ENCODE measurements at places on chromosomes 4 and X.

DNA sequence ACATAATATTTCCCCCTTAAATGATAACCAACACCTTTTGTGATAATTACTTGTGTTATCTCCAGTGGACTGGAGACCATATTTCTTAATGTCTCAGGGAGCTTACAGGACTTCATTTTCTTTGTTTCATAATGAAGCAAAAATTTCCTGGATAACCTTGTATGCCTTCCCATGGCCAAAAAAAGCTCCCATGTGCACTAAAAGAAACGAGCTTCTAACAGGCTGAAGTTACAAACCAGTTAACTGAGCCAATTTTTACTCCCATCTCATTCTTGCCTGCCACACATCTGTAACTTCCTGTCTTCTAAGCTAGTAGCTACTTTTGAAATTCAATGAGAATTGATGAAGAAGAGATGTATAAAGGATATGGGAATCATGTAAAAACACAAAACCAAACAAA is 32.8 kb downstream of the GATB start:
- DNase-seq, result no peak

GRCh38 chrX:103941201-103941975 is 21.0 kb upstream of the TMSB15B start:
- no peak for DNase-seq

DNA sequence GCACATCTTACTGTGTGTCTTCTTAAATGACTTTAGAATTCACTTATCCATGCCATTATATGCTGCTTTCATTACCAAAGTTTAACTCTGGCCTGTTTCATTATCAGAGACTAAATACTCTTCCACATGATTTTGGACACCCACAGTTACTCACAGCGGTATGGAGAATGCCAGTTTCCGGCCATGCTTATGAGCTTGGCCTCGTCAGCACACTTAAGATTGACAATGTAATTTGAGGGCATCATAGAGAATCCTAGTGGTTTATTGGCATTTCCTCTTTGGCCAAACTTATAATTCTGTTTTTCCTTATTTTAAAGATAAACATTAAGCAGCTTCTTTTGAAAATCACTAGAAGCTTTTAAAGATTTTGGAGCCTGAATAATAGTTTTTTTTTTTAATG is 104.5 kb downstream of the IRF2 start:
- no peak for DNase-seq

DNA sequence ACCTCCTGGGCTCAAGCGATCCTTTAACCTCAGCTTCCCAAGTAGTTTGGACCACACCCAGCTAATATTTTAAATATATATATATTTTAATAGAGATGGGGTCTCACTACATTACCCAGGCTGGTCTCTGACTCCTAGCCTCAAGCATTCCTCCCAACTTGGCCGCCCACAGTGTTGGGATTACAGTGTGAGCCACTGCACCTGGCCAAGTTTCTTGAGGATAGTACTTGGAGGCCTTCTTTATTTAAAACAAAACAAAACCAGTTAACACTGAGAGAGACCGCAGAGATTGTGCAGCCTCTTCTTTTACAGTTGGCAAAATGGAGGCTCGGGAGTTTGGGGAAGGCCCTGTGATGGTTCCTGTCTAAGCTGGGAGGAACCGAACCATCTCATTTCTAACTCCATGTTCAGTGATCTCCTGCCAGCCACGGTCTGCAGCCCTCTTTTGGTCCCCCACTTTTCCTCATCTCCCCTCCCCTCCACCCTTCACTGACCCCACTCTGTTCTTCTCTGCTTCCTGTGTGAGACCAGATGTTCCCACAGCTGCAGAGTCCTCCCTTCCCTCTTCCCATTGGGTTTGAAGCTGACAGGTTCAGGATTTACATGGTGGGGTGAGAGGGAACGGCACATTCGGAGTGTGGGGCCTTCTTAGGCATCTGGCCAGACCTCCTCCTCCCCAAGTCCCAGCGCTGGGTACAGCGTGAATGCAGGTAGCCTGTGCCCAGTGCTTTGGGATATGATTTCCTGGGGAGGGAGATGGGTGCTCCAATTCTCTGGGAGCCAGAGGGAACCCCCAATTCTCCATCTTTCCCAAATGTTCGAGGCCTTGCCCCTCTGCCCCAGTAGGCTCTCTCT is 1.4 kb upstream of the SORCS2 start:
- no peak for DNase-seq

GRCh38 chrX:101708163-101708562 is 48.5 kb upstream of the ARMCX2 start:
- DNase-seq, result no peak

DNA sequence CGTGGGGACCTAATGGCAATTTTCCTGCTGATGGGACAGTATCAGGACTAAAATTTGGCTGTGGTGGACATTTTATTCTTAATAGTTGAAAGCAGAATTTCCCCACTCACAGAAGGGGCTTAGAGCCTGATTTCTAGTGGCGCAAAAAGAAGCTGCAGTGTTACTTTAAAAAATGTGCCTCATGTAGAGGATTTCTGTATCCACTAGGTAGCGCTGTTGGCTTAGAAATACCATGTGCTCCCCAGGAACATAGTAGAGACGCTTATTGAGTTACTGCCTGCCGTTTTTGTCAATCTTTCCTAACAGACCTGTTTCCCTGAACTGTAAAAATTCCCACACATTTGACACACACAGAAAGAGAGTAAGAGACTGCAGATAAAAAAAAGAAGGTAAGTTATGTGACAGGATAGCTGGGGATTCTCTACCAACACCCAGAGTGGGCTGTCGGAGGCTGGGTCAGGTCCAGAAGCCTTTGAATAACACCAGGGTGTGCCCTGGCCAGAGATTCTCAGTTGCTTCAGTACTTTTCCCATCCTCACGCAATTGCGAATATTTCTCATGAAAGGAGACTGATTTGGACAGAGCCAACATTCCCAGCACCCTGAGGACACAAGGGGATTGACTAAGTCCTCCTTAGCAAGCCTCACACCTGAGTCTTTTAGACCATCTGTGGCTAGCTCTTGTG is 88.4 kb downstream of the ZXDA start:
- peak; percentile 10 for DNase-seq

DNA sequence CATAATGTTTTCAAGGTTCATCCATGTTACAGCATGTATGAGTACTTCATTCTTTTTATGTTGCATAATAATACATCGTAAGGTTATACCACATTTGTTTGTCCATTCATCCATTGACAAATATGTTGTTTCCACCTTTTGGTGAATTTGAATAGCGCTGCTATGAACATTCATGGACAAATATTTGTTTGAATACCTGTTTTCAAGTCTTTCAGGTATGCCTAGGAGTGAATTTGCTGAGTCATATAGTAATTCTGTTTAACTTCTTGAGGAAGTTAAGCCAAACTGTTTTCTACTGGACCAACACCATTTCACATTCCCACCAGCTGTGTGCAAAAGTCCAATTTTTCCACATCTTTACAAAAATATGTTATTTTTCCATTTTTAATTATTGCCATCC is 31.5 kb downstream of the IRS4 start:
- DNase-seq, result no peak

DNA sequence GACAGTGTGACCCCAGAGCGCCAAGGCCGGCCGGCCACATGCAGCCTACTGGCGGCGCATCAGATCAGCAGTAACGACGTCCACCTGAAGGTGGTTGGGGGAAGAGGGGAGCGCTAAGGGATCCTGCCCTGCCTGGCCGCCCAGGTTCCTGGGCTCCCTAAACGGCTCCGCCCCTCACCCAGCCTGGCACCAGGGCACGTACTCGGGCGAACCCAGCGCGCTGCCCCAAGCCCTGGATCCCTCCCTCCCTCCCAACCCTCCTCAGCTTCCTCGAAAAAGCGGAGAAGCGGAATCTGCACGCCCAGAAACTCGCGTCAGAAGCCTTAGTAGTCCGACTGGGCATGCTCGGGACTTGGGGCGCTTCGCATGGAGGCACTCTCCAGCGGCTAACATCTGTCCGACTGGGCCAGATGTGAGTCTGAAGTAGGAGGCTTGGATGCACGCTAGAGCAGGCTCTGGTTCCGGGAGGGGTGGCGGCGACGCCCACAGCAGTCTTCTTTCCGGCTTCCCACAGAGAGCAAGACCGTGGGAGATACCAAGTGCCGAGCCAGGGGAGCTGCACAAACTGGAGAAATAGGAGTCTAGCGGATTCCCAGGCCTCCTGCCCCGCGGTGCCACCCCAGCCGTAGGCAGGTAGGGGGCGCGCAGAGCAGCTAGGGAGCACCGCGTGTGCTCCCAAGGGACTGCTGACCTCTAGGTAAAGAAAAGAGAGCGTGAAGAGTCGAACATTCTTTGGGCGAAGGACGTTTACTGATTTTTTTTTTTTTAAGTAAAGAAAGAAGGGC is 114.3 kb upstream of the TEX13C start:
- DNase-seq, result peak; percentile 8

DNA sequence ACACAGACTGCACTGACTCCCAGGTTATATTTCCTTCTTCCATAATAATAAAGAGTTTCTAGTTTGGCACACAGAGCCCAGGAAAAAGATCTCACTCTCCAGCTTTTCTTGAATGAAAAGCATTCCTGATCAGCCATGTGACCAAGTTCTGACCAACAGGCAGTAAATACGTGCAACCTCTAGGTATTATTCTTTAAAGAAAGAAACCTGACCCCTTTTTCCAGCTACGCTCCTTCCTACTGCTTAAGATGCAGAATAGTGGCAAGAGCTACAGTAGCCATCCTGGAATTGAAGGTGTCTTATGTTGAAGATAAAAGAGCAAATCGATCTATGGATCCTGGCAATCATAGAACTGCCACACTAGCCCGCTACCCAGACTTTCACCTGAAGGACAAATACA is 76.7 kb downstream of the LRBA start:
- no peak for DNase-seq

DNA sequence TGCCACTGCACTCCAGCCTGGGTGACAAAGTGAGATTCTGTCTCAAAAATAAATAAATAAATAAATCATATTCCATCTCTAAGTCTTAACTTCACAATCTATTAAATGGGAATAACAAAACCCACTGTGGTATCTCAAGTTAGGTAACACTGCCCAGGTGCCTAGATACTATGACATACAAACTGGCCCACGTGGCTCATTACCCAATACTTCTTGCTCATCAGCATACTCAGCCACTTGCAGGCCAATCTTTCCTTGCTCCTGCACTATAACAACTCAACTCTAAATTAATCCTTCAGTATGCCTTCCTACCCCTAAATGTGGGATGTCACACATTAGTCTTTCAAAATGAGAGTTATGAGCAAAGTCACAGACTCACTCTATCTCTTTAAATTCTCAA is 230.1 kb downstream of the OPHN1 start:
- DNase-seq, result no peak

DNA sequence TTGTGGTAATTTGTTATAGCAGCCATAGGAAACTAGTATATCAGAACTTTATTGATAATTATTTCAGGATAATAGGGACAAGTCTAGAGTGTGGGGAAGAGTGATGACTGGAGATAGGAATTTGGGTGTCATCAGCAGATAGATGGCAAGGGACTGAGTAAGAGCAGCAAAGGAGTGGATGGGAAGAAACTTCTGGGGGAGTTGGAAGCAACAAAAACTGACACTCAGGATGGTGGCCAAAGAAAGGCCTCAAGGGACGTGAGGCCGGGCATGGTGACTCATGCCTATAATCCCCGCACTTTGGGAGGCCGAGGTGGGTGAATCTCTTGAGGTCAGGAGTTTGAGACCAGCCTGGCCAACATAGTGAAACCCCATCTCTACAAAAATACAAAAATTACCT is 9.1 kb upstream of the SLC25A5 start:
- DNase-seq, result no peak

DNA sequence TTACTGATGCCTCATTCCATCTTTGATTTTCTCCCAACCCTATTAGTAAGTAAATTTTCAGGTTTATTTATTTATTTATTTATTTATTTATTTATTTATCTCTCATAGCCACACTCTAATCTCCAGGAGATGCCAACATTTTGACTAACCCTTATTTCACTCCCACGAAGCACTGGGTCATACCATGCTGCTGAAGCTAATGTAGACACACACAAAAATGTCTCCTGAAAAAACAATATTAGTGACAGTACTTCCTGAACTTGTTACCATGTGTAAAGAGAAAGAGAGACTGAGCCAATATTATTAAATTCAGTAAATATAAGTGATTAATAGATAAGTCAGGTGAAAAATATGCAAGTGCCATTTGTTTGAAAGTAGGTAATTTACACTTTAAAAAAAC is 402.7 kb downstream of the C4orf33 start:
- DNase-seq, result no peak

- no peak for DNase-seq
Measured at GRCh38 chr4:6279582-6280289, 10.1 kb downstream of the WFS1 start.

- DNase-seq, result no peak
Measured at GRCh38 chr4:187972135-187972534, 23.4 kb upstream of the ZFP42 start.
